ENCODE measurements at places on chromosomes 2 and 18.
A peak's percentile ranks its signal among the peaks of the same experiment; 100 is the strongest.

GRCh38 chr2:9547262-9547991 is 8.2 kb downstream of the ADAM17 start:
- no peak for DNase-seq

DNA sequence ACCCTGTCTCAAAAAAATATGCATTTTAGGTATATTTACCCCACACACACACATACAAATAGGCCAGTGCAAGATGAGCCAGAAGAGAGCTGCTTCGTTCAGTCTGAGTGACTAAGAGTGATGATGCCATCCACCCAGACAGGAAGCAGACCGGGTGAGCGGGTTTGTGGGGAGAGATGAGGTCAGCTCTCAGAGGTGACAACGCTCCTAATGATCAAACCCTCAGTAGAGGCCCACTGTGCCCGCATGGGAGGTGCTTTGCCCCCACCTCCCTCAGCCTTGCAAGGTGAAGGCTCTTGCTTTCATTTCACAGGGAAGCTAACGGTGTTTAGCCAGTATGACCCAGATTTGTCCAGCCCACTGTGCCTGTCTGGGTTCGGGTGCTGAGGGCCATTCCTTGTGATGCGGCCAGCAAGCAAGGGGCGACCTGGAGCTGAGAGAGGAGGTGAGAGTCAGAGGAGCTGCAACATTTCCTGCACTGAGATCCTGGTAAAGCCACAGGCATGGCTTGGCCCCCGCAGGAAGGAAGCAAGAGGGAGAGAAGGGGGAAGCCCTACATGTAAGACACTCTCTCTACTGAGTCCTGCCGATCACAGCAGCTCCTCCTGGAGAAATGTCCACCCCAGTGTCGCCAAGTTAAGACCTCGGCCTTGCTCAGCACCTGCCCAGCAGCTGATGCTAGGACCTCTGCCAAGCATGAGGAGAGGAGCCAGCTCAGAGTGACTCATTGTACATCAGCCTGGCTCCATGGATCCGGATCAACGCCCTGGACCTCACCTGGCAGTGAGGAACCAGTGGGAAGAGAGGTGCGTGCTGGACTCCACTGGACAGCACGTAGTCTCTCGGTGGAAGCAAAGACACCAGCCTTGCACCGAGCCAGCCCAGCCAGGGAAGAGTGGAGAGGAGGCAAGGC is 37.0 kb downstream of the NIFK start:
- peak; percentile 93 for DNase-seq

- DNase-seq, result no peak
Observed at GRCh38 chr2:209321076-209321475, 102.8 kb upstream of the MAP2 start.

DNA sequence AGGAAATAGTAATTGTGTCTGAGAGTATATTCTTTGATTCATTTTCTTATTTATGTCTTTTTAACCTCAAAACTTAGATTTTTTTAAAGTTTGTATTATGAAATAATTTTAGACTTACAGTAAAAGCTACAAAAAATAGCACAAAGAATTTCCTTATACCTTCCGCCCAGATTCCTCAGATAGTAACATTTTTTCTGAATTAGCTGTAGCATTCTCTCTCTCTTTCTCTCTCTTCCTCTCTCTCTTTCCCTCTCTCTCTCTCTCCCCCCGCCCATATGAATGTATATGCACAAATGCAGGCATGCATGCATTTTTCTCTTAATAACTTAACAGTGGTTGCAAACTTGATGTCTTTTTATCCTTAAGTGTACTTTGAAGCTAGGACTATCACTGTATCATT is 361.1 kb upstream of the NRP2 start:
- DNase-seq, result no peak

- no peak for DNase-seq
Observed at GRCh38 chr2:128818704-128819491, 500.2 kb upstream of the HS6ST1 start.

GRCh38 chr18:63454497-63454896 is 22.3 kb upstream of the SERPINB5 start:
- no peak for DNase-seq

DNA sequence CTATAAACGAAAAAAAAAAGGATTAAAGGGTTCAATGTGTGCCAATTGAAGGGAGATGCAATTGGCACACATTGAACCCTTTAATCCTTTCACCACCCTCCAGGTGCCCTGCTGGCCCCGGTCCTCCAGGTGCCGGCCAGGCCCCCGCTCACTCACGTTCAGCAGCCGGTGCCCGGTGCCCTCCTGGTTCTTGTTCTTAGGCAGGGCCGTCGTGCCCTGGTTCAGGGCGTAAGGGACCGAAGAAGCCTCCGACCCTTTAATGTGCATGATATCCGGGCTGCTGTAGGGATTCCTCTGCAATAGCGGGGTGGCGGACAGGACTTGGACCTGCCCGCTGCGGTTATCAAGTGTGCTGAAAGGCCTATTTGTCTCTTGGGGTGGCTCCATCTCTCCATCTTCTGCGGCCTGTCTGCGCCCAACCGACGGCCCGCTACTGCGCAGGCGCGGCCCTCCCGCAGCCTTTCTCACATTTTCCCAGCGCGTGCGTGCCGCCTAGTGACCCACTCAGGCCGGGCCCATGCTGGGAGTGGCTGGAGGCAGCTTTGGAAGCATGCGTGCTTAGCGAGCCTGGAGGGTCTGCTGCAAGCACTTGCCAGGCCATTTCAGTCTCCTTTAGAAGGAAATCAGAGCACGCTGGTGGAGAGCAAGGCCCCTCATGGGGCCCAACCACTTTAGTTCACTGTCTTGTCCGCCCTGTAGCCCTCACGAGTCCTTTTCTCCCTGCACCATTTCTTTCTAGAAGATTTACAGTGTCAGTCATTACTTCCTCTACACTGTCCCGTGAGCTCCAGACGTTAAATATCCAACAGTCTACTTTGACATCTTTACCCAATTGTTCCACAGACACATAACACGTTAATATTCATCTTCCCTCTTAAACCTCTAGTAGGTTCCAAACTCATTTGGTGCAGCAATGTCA is 24.3 kb downstream of the TMEM237 start:
- no peak for DNase-seq

DNA sequence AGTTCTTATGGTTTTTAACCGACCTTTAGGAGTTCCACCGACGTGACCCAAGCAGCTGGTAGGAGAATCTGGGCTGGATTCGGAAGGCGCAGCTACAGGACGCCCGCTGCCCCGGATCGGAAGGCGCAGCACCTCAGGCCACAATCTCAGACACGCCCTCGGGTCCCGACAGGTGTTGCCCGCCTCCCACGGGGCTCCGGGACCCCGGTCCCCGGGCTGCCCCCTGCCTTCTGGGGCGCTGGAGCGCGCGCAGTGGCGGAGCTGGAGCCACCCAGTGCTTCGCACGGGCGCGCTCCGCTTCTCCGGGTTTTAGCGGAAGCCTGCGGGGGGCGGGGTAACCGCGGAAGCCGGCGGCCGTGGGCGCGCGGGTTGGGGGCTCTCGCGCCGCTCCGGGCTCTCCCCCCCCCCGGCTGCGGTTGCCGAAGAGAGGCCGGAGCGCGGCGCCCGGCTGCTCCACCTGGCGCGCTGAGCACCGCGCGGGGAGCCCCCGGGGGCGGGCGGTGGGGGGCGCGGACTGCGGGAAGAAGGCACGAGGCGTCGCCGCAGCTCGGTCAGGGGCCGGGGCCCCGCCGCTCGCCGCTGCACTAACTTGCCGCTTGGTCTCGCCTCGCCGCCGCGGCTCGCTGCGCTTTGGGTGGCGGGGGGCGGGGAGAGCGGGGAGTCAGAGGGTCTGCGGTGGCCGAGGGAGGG is 718.8 kb downstream of the DPP10 start:
- no peak for DNase-seq

GRCh38 chr2:232411901-232412629 is 5.4 kb downstream of the ALPG start:
- no peak for DNase-seq

- no peak for DNase-seq
Observed at GRCh38 chr2:173898178-173898668, 67.0 kb downstream of the SP3 start.

GRCh38 chr2:178237488-178238153 is 43.3 kb downstream of the OSBPL6 start:
- DNase-seq, result no peak

GRCh38 chr2:66982766-66983165 is 414.4 kb upstream of the ETAA1 start:
- no peak for DNase-seq

Measured in immature natural killer cell (primary cell).